Activated CD4-positive, alpha-beta T cell treated with anti-CD3 and anti-CD28 coated beads, Interleukin-2, amount 50 U/mL, for 24 hours (primary cell): ENCODE measurements at places on chromosomes 3 and 15.

DNA sequence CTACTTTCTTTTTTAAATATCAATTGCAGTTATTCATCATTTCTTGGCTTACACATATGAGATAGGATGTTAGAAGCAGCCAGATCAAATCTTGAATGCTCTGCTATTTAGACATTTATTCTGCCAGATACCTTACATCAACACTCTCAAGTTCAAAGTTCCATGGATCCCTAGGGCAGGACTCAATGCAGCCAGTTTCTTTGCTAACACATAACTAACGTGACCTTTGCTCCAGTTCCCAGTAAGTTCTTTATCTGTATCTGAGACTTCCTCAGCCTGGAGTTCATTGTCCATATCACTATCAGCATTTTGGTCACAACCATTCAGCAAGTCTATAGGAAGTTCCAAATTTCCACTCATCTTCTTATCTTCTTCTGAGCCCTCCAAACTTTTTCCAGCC, 939.9 kb downstream of the VGLL3 start:
- no peak for DNase-seq

GRCh38 chr15:94196531-94196930, 34.8 kb upstream of the MCTP2 start:
- no peak for DNase-seq

DNA sequence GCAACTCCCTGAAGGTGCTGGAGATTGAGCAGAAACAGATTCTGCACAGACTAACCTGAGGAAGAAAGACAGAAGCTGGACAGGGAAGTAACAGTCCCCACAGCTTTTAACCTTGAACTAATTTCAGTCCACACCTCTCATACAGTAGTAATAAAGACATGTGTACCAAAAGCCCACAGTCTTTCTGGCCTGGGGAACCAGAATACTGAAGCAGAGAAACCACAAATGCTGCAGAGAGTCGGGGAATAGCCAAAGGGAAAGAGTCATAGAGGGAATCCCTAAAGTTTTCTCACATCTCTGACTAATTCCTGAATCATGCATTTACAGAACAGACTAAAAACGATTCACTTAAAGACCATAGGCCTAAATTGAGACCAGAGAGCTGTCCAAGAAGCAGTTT, 503.4 kb upstream of the NECTIN3 start:
- no peak for DNase-seq

GRCh38 chr3:60080648-60081047, 1030.8 kb upstream of the CFAP20DC start:
- no peak for DNase-seq

GRCh38 chr3:138935863-138936740, 10.8 kb downstream of the FOXL2 start:
- peak; percentile 57 for DNase-seq

- DNase-seq = no peak
Measured at GRCh38 chr3:5330152-5330810, 142.8 kb downstream of the EDEM1 start.

GRCh38 chr15:91022832-91023129, 387 bp upstream of the VPS33B start:
- DNase-seq = no peak

- no peak for DNase-seq
Measured at GRCh38 chr3:66463730-66464511, 36.9 kb downstream of the LRIG1 start.

- no peak for DNase-seq
Measured at GRCh38 chr3:197533927-197534725, 21.6 kb downstream of the BDH1 start.

- DNase-seq = no peak
Measured at GRCh38 chr3:53120336-53120735, 9.9 kb downstream of the RFT1 start.

- DNase-seq = no peak
Measured at GRCh38 chr3:65572175-65572777, 466.4 kb downstream of the MAGI1 start.

GRCh38 chr15:66797921-66798320, 95.9 kb downstream of the SMAD6 start:
- no peak for DNase-seq

DNA sequence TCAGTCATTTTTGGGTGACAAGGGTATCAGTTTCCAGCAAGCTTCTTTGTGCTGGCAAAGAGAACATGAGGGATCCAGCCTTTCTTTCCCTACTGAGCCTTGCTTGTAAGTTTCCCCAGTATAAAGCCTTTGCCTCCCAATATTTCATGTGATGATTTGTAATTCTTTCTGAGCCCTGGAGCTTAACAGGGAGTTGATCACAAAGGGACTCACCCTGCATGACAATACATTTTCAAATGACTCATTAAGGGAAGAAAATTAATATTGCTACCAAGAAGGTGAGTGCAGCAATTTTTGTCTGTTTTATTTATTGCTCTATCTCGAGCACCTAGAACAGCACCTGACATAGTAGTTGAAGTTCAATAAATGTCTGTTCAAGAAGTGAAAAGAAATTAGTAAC, 27.7 kb downstream of the OXSM start:
- no peak for DNase-seq

GRCh38 chr15:70486451-70487386, 276.6 kb downstream of the UACA start:
- peak; percentile 48 for DNase-seq

GRCh38 chr15:94411285-94411684, 179.9 kb downstream of the MCTP2 start:
- no peak for DNase-seq

DNA sequence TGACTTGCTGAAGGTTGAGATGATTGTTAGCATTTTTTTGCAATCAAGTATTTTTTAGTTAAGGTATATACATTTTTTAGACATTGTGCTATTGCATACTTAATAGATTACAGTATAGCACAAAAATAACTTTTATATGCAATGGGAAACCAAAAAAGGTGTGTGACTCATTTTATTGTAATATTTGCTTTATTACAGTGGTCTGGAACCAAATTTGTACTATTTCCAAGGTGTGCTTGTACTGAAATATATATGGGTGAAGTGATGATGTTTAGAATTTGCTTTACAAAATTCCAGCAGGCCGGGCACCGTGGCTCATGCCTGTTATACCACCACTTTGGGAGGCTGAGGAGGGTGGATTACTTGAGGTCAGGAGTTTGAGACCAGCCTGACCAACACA, 29.1 kb upstream of the TBC1D23 start:
- no peak for DNase-seq

- DNase-seq = no peak
Measured at GRCh38 chr15:97683831-97684230, 276.7 kb upstream of the ARRDC4 start.

DNA sequence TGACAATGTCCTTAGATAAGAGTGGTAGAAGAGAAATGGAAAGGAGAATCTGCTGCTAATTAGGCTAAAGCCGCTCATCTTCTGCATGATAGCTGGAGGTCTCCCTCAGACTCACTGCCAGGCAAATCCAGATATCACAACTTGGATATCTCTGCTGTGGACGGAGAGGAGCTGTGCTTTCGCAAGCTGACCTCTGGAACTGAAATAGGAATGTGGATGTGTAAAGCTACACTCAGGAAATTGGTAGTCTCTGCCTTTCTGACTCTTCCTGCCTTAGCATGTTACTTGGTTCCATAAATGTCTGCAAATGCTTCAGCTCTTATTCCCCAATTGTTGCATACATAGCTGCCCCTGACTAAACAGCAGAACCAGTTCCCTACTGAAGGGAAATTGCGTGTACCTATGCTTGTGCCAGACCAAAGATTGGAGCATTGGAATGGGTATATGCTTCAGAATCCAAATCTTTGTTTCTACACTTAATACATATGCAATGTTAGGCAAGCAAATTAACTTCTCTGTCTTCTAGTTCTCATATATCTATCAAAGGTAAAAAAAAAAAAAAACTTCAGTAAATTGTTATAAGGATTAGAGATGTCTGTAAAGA, 74.7 kb upstream of the ROBO2 start:
- DNase-seq = no peak

DNA sequence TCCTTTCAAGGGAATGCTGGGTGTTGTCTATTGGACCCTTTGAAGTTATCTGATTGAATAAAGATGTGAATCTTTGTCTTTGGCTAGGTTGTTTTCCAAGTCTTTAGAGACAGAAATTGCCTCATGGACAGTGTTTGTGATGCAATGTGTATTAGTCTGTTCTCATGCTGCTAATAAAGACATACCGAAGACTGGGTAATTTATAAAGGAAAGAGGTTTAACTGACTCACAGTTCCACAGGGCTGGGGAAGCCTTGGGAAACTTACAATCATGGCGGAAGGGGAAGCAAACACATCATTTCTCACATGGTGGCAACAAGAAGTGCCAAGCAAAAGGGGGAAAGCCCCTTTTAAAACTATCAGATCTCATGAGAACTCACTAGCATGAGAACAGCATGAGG, 88.8 kb upstream of the PLXND1 start:
- DNase-seq = no peak

- DNase-seq = no peak
Measured at GRCh38 chr3:131883711-131884407, 151.0 kb downstream of the CPNE4 start.

DNA sequence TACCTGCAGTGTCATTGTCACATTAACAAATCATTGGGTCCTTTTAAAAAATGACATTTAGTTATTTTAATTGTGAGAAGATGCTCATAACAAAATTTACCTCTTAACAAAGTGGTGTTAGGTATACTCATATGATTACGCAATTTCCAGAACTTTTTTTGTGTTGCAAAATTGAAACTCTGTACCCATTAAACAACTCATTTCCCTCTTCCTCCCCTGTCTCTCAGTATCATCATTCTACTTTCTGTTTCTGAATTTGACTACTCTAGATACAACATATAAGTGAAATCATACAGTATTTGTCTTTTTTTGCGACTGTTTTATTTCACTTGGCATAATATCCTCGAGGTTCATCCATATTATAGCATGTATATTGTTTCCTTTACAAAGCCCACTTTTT, 58.7 kb upstream of the CHST2 start:
- no peak for DNase-seq

DNA sequence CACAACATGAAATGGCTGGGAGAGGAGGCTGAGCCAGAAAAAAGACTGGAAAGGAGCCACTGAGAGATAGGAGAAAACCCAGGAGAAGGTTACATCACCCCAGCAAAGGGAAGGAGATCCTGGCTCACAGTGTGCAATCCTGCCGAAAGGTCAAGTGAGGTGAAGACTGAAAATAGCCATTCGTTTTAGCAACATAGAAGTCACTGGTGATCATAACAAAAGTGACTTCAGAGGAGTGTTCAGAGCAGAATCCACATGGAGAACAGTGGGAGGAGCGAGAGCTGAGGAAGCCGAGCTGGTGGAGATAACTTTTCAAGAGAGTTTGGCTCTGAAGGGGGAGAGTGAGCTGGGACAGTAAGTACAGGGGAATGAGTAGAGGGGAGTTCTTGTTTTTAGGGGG, 5.4 kb upstream of the HEG1 start:
- no peak for DNase-seq

DNA sequence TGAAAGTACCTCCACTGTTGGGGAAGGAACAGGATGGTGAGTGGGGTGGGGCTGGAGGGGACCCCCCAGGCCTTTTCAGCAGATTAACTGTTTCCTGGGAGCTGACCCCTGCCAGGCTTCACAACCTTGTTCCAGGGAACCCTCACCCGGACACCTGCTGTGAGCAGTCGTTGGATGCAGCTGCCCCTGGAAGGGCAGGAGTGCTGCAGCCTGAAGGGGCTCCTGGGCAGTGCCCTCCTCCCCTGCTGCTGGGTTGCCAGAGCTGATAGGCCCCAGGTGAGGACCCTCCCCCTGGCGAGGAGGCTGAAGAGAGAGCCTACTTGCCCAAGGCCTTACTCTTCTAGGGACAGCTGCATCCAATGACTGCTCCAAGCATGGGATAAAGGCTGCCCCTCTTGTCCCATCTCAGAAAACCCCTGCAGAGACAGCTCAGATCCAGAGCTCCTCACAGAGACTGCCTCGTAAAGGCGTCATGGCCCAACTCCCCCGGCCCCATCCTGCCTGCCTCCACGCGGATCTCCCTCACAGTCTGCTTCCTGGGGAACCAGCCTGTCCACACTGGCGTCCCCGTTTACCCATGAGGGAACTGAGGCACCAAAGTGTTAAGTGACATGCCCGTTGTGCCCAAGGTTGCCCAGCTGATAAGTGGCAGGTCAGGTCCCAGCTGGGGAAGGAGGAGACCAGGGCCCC, 193.4 kb upstream of the LINGO1 start:
- no peak for DNase-seq

GRCh38 chr3:142576792-142577191, 1.7 kb downstream of the ATR start:
- no peak for DNase-seq

DNA sequence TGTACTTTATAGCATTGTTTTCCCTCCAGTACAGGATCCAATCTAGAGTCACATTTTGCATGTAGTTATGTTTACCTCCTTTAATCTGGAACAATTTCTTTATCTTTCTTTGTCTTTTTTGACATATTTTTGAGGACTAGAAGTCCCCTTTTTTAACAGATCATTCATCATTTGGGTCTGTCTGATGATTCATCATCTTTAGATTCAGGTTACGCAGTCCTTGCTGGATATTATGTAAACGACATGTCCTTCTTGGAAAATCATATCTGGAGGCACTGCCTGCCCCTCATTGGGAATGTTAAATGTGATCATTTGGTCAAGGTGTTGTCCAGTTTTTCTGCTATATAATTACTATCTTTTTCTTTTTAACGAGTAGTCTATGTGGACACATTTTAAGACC, 18.3 kb downstream of the TGM4 start:
- DNase-seq = no peak

GRCh38 chr15:75801859-75802593, 41.2 kb upstream of the UBE2Q2 start:
- peak; percentile 65 for DNase-seq

- DNase-seq = no peak
Measured at GRCh38 chr3:78163379-78163778, 1123.5 kb downstream of the ROBO2 start.

GRCh38 chr15:31228980-31229826, 97.4 kb upstream of the KLF13 start:
- no peak for DNase-seq

- DNase-seq = no peak
Measured at GRCh38 chr3:55162031-55162795, 234.4 kb upstream of the LRTM1 start.

GRCh38 chr3:137347817-137348368, 390.1 kb downstream of the IL20RB start:
- DNase-seq = no peak

DNA sequence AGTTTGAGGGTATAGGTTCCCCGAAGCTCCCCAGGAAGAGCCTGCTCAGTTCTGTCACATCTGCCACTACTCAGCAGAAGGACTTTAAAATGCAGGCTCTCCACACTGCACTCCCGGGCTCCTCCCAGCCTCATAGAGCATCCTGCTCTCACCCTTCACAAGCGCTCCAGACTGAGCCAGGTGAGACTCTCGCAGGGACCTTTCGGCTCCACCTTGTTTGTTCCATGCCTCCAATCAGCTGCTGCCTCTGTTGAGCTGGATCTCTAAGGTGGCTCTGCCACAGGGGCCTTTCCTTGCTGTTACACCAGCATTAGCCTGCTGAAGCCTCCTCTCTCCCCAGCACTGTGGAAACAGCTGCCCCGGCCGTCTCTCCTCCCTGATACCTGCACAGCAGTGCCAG, 56.1 kb downstream of the SLCO3A1 start:
- DNase-seq = no peak
